ENCODE measurements at places on chromosomes 16 and 17. TPM values are rescaled to one million over a fixed set of nuclear protein-coding genes. Genes with fewer than 3 reads are reported as not detected.

- DNase-seq = no peak
Observed at GRCh38 chr16:50496990-50497389, 51.2 kb upstream of the NKD1 start.

- no peak for DNase-seq
Observed at GRCh38 chr17:66810951-66811682, 23.8 kb upstream of the CACNG5 start.

GRCh38 chr16:27717726-27718125 lies 167.8 kb downstream of the KATNIP start:
- peak; percentile 3 for DNase-seq

DNA sequence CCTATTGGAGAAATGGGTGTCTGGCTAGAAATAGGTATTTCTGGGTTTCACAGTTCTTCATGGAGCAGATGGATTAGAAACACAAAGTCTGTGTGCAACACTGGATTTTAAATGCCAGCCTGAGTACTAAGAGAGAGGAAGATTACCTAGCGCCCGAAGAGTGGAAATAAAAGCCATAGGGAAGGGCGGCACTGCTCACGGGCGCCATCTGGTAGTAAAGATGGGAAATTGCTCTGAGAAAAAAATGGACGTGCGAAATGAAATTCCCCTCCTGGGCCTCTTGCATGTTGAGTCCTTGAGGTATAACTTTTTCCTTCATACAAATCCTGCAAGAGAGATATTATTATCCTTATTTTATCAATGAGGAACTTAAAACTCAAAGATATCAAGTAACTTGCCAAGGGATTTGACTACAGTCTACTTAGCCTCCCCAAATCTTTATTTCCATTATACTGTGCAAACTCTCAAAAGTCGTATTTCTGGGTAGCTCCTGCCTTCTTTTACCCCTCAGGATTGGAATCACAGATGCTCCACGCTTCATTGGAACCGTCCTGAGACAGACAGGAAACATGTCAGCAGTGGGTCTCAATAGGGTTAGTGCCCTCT lies 72.8 kb downstream of the MMD start:
- peak; percentile 26 for DNase-seq

- DNase-seq = no peak
Observed at GRCh38 chr17:60230358-60230757, 80.6 kb downstream of the CA4 start.

Gene KCNH4
- not detected for total RNA-seq

Data from psoas muscle (tissue), 8 donors.